ENCODE measurements at places on chromosomes 1 and 21.

DNA sequence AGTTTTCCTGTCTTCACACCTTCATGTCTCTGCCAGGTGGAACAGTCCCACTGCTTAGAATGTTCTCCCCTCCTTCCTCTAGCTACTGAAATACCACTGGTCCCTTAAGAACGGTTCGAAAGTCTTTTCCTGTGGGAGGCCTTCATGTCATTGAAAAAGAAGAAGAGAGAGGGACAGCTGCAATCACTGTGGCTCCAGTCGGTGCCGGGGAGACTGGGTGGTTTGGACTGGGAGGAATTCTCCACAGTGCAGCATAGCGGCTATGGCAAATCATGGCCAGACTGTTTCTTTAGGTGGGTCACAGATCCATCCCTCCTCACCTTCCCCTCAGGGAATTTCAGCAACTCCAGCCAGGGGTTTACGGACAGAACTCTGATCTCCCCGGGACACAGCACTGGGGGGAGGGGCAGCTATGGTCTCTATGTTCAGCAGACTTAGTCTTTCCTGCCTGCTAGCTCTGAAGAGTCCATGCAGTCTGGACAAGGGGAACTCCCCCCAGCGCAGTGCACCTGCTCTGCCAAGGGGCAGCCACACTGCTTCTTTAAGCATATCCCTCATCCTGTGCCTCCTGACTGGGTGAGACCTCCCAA lies 567.2 kb downstream of the SMYD3 start:
- DNase-seq: no peak

DNA sequence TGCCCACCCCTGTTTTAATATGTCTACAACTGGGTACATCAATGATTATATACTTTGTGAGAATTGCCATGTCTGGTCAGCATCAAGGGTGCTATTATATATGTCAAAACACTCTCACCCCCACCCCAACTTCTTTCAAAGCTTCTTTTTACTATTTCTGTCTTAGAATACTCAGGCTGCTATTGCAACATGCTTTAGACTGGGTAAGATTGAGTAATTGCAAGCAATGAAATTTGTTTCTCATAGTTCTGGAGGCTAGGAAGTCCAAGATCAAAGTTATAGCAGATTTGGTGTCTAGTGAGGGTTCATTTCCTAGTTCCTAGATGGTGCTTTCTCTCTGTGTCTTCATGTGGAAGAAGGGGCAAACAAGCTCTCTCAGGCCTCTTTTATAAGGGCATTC lies 100.5 kb upstream of the KCNK1 start:
- DNase-seq: no peak

GRCh38 chr1:218760601-218761570 lies 412.8 kb upstream of the LYPLAL1 start:
- no peak for DNase-seq

DNA sequence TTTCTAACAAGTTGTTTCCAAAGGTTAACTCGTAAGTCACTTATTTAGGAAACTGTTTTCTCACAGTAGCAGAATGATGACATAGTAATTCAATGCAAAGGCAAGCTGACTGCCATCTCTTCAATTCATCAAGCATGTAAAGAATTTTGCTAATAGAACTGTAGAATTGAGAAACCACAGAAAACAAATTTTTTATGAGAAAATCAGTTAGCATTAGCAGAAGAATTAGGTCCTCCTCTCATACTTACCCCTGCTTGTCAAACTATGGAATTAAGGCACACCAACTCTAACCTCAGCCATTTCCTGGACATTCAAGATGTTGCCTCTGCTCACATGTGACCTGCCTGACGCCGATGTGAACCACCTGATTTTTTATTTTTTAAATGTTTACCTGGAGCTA lies 115.2 kb downstream of the LRRC40 start:
- DNase-seq: no peak

- no peak for DNase-seq
Measured at GRCh38 chr1:60102267-60103061, 28.9 kb upstream of the C1orf87 start.

Measured in T-helper 2 cell (primary cell).